AG08396 (cell line): ENCODE measurements at places on chromosomes 16 and 17.

DNA sequence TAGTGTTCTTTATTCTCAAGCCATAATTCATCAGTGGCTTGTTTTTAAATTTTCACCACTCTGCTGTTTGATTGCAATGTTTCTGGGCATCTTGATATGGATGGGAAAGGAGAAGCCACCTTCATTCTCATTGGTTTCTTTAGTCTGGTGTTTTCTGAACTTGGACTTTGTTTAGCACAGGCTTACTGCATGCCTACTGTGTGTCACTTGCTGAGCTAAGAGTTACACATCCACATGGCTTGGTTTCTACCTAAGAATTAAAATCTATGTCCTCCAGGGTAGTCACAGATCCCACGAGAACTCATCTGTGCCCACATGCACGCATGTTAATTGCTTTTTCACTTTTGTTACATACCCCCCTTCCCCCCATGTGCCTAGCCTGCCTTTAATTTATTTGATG is 4.6 kb downstream of the CMIP start:
- no peak for DNase-seq

DNA sequence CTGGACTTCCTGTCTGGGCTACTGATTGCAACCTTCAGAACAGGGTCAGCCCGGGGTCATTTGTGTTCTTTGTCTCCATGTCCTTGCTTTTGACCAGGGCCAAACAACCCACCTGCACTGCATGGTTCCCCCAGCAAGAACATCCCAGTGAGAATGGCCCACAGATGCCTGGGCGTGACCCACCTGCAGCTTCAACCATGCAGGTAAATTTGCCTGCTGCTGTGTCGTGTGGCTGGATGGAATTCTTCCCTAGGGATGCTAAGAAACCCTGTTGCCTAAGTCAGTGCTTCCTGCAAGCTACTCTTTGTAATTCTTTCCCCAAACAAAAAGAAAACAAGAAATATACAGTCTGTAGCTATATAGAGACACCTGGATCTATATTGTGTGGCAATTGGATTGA is 12.5 kb downstream of the CDH13 start:
- no peak for DNase-seq

DNA sequence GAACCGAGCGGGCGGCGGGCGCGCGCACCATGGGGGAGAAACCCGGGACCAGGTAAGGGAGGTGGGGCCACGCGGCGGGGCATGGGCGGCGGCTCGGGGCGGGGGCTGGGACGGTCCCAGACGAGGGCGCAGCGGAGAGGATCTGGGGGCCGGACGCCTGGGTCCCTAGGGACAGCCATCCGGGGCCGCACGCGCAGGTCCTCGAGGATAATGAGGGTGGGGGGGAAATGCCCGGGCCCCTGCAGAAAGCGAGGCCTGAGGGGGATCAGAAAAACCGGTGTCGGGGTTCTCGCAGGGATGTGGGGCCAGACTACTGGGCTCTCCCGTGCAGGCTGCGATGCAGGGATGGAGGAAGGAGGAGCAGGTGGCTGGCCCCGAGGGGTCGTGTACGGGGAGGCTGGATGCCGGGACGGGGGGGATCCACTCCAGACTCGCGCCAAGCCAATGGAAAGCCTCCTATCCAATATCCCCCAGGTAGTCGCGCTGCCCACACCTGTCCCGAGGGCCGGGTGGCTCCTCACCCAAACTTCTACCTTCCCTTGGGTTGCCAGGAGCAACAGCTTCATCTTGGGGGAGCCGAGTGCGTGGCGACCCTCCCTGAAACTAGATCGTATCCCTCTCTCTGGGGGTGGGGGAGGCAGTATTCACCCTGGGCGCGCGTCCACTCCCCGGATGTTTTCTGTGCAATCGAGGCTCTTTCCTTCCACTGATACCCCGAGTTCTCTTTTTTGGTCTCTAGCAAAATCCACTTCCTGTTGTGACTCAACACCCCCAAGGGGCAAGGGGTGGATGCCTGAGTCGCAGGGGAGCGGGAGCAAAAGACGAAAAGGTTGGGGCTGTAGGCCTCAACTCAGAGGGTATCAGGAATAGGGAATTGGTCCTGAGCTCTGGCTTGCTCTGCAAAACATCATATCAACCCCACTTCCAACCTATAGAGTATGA is 532 bp downstream of the ARRB2 start:
- no peak for DNase-seq

GRCh38 chr17:16214190-16215001 is 938 bp downstream of the NCOR1 start:
- peak; percentile 17 for DNase-seq

DNA sequence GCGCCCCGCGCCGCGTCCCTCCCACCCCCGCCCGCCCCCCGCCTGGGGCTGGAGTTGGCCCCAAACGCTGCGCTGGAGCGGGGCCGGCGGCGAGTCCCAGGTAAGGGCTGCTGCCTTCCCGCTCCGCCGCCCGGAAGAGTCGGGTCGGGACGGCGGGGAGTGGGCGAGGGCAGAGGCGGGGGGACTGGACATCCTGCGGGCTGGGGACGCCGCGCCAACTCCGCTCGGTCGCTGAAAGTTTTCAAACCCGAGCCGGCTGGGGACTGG is 469 bp downstream of the GPRC5C start:
- DNase-seq = no peak

DNA sequence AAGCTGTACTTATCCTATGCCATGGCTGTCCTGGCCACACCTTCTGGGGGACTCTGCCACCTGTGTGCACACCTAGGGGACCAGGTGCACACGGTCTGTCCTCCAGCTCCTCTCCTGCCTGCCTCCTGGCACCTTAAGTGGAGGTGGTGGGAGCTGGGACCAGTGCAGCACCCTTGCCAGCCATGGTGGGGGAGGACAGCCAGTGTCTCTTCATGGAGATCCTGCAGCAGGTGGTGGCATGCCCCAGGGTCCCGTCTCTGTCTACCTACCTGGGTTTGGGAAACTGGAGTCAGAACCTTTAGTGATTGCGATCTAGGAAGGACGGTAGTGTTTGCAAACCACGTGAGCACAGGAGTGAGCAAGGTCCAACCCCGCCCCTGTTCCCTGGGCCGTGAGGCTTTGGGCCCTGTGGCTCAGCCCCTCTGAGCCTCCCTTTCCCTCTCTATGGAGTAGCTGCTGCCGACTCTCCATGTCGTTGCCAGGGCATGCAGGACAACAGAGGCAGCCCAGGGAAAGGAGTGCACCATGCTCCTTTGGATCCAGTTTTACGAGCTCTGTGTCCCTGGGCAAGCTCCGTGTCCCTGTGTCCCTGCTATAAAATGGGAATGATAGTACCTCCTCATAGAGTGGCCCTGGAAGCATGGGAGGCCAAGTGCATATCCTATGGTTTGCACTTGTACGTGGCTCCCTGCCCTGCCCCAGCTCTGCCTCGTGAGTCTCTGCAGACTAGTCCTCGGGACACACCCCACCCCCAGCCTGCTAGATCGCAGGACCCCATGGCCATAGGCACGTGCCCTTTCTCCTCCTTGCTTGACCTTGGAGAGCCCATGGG is 7.1 kb downstream of the ADGRG1 start:
- DNase-seq = no peak
